HCT116 (cell line): ENCODE measurements at places on chromosomes 5 and 9.

DNA sequence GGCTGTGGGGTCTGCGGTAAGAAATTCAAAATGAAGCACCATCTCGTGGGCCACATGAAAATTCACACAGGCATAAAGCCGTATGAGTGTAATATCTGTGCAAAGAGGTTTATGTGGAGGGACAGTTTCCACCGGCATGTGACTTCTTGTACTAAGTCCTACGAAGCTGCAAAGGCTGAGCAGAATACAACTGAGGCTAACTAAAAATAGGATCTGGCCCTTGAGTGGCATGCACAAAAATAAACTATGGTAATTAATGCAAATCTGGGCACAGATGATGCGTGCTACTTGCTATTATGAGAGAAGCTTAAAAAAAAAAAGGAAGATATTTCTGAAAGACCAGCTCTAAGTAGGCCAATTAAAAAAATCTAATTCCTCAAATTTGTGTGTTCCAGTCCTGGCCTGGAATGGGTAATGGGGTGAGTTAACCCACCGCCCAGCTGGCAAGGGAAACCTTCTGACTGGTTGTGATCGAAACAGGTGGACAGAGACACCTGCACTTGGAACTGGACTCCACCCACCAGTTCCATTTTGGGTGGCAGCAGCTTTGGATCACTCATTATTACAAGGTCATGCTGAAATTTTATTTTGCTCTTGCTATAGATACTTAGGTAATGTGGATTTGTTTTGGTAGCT lies 26.6 kb upstream of the ZBTB34 start:
- DNase-seq, result no peak

DNA sequence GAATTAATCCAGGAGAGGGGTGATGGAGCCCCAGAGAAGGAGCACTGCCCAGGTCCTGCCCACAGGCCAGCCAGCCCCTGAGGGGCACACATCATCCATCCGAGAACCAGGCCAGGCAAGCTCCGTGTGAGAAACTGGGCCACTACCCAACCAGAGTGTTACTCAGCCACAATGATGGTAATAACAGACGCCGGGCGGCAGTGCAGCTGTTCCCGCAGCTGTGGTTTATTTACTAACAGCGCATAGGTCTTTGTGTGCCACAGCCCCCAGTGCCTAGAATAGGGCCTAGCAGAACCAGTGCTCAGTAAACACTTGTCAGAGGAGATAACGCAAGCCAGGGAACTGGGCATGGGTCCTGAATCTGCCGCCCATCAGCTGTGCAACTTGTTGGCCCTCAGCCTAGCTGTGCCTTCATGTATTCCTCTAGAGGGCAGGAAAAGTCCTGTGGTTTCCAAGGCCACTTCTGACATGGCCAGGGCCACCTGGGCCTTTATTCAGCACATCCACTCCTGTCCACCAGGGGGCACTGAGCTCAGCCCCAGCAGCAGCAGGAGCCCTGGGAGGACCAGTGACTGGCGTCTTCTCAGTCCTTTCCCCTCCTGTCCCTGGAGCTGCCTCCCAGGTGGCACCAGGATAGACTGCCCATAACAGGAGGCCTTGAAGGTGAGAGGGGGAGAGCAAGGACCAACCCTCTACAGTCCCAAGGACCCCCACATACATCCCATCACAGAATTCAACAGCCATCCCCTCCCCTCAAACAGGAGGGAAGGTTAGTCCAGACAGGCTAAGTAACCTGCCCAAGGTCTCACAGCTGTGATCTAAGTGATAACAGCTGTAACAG lies 2.1 kb downstream of the MXD3 start:
- DNase-seq, result peak; percentile 81

- DNase-seq, result no peak
Observed at GRCh38 chr5:17346811-17347210, 129.4 kb downstream of the BASP1 start.

- no peak for DNase-seq
Observed at GRCh38 chr9:116112236-116112635, 41.4 kb upstream of the PAPPA start.

DNA sequence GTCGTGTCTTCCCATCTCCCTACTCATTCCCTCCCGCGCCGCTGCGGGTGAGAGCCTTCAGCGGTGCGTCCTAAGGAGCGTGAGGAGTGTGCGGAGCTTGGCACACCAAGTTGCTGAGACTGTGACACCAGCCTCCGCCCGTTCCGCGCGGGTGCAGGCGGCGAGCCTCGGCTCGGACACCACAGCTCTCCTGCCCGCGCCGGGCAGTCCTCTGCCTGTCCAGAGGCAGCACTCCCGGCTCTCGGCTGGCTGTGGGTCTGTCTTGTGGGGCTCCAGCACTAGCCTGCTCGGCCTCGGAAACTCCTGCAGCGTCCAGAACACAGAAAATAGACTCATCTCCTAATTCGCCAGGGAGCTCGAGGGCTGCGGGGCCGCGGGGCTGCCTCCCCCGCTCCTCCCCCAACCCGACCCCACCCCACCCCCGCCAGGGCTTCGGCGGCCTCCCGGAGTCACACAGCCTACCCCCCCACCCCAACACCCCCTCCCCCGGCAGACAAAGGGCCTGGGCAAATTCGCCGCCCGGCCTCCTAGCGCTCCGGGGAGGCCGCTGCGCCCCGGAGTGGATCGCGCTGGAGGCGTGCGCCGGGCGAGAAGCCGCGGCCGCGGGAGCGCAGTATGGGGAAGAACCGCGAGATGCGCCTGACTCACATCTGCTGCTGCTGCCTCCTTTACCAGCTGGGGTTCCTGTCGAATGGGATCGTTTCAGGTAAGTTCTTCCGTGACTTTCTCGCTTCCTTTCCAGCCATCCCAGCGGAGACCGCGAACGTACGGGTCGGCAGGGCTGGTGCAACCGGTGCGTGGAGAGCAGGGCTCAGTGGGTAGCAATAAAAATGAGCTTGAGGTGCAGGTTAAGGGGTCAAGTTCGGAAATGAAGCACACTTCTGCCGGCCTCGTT lies at the start of gene ADAMTS19:
Gene ADAMTS19, plus strand, starts transcription at position 522 of the 895 bp plus-strand sequence. Its CDS starts 94 bp downstream, at position 616.
- DNase-seq, result no peak

GRCh38 chr5:167245868-167246267 lies 1045.6 kb upstream of the WWC1 start:
- no peak for DNase-seq

DNA sequence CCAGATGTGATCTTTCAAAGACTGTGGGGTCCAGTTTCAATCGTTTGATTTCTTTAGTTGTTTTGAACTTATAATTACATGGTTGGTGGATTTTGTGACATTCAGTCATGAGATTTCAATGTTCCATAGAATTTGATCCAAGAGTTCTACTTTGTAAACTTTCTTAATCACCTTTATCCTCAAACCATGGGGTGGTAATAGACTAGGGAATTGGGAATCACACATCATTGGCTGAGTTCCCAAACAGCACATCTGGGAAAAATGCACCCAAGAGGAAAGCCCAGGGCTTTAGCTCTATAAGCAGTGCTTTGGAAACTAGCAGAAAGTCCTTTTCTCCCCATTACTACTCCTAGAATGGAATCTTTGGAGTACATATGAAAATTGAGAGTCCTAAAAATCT lies 177.6 kb downstream of the NNT start:
- DNase-seq, result no peak

GRCh38 chr5:133327946-133328401 lies 276.2 kb downstream of the HSPA4 start:
- DNase-seq, result no peak

DNA sequence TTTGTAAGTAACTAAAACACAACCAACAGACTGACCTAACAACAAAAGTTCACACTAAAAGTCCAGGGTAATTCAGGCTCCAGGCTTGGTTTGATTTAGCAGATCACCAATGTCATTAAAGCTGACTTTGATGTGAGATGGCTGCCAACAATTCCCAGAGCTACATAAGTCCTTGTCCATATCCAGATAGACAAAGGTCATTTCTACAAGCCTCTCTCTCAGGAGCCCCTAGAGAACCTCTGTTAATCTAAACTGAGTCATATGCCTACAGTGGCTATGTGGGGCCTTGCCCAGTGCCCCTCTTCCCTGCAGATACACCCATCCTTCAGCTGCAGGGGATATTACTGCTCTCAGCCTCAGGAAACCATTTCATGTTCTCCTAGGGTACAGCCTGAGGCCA lies 18.2 kb upstream of the ANP32B start:
- no peak for DNase-seq

GRCh38 chr5:64759960-64760660 lies 8.4 kb downstream of the SREK1IP1 start:
- DNase-seq, result no peak

GRCh38 chr5:113682497-113683136 lies 169.1 kb downstream of the YTHDC2 start:
- DNase-seq, result peak; percentile 7
